ENCODE measurements at places on chromosomes 2 and 18.

- no peak for DNase-seq
These were observed 74.9 kb downstream of the ORC4 start for GRCh38 chr2:147945660-147946059.

- no peak for DNase-seq
These were observed 51.4 kb downstream of the PAX8 start for GRCh38 chr2:113227290-113227689.

GRCh38 chr2:188410504-188411235 lies 119.0 kb downstream of the GULP1 start:
- no peak for DNase-seq

DNA sequence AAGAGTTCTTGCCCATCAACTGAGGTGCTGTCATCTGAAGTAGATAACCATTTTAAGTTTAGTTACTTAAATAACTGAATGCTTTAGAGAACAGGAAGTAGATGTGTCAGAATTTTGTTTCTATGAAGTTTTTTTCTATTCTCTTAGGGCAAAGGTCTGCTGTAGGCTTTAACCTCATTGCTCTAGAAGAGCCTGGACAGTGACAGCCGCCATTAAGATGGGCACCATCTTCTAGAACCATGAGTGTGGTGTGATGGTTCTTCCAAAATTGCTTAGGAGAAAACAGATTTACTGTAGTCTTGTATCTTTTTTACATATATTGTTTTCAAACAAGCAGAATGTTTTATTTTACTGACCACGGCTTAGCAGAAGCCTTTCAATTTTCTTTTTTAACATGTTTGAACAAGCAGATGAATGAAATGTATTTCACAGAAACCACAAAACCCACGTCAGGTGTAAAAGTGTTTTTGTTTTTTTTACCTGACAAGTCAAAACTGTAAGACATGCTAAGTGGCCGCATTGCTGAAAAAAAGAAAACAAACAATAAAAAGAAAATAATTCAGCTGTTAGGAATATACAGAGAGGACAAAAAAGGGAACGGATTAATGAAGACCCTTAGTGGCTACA lies 77.9 kb downstream of the PRELID3A start:
- DNase-seq, result no peak

GRCh38 chr18:24995755-24996154 lies 356.2 kb downstream of the ZNF521 start:
- DNase-seq, result no peak

DNA sequence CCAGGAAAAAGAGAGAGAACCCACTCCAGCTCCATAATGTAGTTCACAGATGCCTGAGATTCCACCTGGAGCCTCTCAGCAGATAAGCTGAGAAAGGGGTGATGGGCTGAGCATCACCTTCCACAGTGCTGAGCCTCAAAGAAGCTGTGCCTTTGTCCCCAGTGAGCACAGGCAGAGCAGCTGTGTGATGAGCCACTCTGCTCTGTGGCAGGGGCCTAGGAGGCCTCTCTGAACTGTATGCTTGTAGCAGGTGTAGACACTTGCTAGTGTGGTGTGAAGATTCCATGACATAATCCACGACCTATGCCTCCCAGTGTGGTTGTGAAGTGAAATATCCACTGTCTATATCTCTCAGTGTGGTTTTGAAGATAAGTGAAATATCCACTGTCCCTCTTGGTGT lies 70.4 kb upstream of the MGAT4A start:
- no peak for DNase-seq

GRCh38 chr2:241123816-241124536 lies 21.9 kb upstream of the MTERF4 start:
- DNase-seq, result no peak

Data from NCI-H1048 (cell line).